ENCODE measurements at places on chromosomes 3 and 15.

DNA sequence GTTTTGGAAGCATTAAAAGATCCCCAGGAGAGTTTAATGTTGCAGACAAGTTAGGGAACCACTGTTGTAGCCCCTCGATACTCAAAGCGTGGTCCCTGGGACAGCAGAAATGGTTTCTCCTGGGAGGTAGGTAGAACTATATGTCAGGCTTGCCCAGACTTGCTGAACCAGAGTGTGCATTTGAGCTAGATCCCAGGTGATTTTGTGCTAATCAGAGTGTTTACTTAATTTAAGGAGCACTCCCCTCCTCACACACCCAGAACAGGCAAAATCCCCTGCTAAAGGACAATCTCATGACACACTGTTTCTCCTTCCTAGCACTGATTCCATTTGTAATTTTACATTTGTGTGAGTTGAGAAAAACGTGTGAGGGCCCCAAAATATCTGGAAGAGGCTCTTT, 24.3 kb downstream of the LMCD1 start:
- no peak for DNase-seq

DNA sequence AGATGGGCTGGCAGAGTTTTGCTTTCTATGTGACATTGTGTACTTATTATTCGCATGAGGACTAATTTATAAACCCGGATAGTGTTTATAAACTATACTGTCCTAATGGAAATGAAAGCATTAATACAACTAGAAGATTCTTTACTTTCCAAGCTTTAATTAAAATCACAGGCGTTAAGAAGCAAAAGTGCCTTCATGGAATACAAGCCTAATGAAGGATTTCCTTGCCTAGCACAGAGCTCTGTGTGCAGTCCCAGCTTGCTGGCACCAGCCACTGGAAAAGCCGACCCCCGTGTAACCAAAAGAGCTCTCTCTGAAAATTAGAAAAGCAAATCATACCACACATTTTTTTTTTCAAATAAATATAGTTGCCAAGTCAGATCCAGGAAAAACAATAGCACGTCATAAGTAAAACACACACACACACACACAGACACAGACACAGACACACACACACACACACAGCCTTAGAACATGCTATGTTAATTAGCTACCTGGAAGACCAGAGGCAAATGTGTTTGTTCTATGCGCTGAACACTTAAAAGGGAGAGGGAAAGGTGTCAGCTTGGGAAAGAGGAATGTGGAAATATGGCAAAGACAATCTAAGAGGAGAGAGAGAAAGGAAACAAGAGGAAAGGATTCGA, 1084.2 kb downstream of the TUSC7 start:
- no peak for DNase-seq

GRCh38 chr3:16069149-16069922, 105.1 kb upstream of the GALNT15 start:
- DNase-seq = no peak

GRCh38 chr3:557972-558371, 361.4 kb downstream of the CHL1 start:
- DNase-seq = no peak

- peak; percentile 74 for DNase-seq
These were observed 168.9 kb downstream of the KLHL25 start for GRCh38 chr15:85625856-85626255.

DNA sequence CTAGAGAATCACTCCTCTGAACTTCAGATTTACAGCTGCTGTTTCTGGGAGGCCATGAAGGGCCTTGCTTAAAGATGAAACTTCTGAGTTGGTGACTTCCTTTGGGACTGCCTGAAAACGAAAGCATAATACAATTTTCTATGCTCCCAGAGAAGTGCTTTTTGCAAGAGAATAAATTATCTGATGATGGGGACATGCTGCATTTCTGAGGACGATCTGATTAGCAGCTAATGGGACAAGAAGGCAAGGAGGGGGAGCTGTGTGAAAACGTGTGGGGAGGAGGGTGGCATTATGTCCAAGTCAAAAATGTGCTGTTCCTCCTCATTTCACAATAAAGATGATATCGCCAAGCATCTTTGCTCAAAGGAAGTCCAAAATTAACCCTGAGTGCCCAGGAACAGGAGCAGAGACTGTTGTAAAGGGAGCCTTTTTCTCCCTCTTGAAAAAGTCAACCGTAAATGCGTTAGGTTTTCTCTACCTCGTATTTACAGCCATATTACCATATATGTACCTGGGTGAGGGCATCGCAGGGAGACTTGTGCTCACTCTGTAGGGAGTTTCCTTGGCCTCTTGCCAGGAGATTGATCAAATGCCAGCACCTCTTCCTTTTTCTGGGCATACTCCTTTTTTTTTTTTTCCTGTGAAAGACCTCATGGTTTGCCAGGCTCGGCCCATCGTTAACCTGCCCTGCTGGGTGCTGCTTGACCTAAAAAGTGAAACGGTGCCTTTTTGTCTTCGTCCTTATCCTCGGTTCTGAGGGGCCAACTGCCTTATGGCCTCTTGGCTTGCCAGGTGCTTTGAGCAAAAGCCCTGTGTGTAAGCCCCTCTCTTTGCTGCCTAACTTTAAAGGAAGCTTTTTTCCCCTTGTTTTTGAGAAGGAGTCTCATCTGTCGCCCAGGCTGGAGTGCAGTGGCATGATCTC, 11.5 kb downstream of the ITPR1 start:
- no peak for DNase-seq

- no peak for DNase-seq
These were observed 14.1 kb downstream of the UBP1 start for GRCh38 chr3:33426068-33426467.

GRCh38 chr15:64851503-64851840, 9.8 kb downstream of the PLEKHO2 start:
- no peak for DNase-seq

GRCh38 chr15:81852411-81853149, 193.2 kb downstream of the MEX3B start:
- DNase-seq = no peak

GRCh38 chr3:72310419-72311380, 525.8 kb upstream of the PROK2 start:
- DNase-seq = no peak

DNA sequence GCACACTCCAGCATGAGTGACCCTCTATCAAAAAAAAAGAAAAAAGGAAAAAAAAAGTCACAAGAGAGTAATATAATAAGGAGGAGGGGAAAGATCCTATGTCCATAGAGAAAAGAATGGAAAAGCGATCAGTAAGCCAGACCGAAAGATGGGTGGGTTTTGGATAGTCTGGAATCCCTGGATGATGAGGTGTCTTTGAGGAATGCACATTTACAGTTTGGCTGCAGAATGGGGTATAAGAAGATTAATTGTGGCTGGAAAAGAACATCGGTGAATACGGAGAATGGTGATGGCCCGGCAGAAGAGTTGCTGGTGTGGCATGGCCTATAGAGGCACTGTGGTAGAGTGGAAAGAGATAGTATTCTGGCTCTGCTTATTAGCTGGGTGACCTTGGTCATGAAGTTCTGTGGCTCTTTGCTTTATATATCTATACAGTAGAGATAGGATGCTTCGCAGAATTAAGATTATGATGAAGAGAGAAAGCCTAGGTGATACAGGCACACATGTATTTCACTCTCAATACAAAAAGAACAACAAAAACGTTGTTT, 187.9 kb downstream of the AKAP13 start:
- DNase-seq = no peak

DNA sequence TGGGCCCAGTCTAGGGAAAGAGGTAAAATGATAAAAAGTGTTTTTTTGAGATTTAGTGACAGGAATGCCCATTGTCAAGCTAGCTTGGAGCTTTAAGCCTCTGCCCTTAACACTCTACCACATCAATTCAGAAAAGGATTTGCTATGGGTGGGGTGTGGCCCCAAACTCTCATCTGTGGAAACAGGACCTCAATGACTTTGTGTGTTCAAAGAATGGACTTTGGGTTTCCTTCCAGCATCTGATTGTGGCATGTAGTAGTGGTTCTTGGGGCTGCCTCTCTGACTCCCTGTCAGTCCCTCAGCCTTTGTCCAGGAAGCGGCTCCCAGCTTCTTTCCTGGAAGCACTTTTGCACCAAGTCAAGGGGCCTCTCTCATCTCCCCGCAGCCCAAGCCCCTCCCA, 56.1 kb downstream of the CCNL1 start:
- DNase-seq = peak; percentile 47
